NCI-H1417 (cell line): ENCODE measurements at places on chromosomes 11 and 22.

GRCh38 chr11:117334896-117335295 is 7.2 kb downstream of the CEP164 start:
- no peak for DNase-seq

DNA sequence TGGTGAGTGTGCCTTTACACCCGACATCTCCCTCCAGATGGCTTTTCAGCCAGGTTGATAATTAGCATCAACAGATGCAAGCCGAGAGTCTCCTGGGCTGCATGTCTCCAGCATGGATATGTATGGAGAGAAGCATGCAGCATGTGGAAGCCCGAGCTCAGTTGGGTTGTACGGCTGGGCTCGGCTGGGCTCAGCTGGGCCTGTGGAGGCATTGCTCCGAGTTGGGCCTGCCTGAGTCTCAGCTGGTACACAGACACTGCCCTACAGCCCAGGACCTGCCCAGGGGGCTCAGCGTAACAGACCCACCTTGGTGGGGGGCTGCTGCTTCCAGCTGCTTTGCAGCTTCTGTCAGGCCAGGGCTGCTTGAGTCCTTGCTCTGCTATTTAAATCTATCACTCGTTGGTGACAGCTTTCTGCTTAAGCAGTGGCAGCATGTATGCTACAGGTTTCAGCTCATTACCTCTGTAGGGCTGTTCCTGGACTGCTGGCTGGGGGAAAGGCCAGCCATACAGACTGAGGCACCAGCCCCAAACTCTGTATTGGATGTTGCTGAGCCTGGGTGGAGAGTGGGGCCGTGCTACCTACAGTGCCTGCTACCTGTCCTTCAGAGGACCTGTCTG is 115.5 kb downstream of the TEAD1 start:
- peak; percentile 20 for DNase-seq

- no peak for DNase-seq
These were observed 119.2 kb downstream of the SPON1 start for GRCh38 chr11:14081581-14082231.

- DNase-seq = peak; percentile 10
These were observed 104.2 kb downstream of the TEAD1 start for GRCh38 chr11:12778240-12778905.

DNA sequence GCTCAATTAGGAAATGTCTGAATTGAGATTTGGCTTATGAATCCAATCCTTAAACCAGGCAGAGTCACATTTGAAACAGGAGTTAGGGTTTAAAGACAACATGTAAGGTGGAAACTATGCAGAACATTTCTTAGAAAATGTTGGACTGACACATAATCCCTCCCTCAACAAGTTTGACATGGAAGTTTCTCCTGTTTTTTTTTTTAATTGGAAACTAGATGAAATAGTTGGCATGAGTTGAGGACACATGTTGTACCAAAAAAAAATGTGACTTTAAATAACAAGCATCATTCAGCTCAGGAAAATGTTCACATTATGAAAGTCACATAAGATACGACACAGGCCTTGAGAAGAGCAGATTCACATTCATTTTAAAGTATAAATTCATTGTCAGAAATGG is 154.9 kb upstream of the DDI1 start:
- no peak for DNase-seq

- peak; percentile 96 for DNase-seq
These were observed 105.3 kb upstream of the KIRREL3 start for GRCh38 chr11:127105593-127106541.

DNA sequence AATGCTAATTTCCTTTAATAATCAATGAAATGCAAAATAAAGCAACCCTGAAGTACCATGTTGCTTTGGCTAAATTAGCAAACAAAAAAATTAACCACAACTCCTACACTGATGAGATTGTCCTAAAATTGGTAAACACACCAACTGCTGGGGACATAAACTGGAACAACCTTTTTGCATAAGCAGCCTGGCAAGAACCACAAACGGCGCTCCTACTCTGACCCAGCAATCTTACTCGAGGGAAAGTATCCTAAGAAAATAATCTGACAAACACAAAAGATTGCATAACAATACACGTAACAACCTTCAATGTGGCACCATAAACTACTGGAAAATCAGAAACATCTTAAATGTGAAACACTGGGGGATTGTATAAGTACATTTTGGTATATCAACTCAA is 189.8 kb upstream of the PITPNB start:
- no peak for DNase-seq

DNA sequence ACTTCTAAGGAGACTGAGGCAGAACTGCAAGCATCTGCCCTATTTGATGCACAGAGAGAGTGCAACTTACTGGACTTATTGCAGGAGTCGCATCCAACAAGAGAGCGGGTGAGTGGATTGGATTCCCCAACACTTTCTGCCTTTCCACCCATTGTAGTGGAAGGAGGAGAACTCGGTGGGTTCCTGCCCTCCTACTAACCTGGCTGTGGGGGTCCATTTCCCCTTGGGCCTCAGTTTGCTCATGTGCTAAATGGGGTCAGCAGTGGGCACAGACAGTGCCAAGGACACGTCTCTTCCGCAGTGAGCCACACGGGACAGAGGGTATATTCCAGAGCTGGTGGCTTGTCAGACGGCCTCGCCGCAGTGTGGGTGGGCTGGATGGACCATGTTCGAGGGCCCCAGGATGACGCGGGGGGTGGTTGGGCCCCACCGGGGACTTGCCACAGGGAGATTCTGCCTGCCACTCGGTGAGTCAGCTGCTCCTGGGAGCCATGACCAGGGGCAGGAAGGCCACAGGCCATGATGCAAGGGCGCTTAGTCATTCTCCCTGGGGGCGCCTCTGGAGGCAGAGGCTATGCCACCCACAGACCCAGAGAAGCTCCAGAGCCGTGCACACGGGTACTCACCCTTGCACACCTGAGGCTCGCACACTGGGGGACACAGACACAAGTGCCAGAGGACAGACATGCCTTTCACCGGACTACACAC is 8.2 kb downstream of the ALX4 start:
- DNase-seq = no peak
